Chondrocyte (in vitro differentiated cells): ENCODE measurements at places on chromosomes 7 and 10.

DNA sequence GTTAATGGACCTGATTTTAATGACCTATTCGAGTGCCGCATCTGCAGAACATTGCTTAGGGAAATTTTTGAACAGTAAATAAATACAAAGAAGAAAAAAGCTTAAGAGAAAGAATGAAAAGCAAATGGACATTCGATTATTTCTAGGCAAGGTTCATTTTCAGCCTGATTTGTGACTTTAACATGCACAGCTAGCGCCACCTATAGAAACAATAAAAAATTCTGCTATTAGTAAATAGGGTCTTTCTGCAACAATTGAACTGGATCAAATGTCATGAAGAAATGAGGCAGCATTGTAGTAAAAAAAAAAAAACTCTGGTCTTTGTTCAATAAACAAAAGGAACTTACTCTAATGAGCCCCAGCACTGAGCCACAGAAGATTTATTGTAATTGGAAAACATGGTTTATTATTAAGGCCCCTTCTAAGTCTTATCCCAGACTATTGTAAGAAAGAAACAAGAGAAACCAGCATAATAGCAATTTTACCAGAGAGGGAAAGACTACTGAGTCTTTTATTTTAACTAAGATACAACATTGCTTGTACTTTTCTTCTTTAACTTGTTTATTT lies 41.4 kb upstream of the GHITM start:
- no peaks in the 10 kb centered on the region for H3K36me3 ChIP-seq
- no peak for DNase-seq
- no peak overlapping the region for H3K4me3 ChIP-seq
- no peak overlapping the region for H3K27ac ChIP-seq
- H3K27me3 ChIP-seq, result peaks cover 8% of the 10 kb centered on the region

DNA sequence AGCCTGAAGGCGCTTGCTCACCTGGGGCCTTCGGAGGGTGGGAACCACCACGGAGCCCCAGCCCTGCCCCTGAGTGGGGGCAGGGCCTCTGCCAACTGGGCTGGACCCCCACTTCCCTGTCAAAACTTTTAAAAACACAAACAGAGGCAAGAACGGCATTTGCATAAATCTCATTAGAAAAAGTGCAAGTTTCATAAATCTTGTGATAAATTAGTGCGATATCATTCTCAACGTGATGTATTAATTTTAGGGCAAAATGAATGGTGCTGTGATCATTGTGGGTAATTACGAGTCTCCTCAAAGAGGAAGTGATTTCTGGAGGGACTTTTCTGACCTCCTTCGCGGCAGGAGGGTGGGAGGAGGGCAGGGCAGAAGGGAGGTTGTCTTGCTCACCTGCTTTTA lies 98.3 kb downstream of the CDH23 start:
- no peak overlapping the region for H3K27ac ChIP-seq
- no peaks in the 10 kb centered on the region for H3K36me3 ChIP-seq
- no peaks in the 10 kb centered on the region for H3K4me1 ChIP-seq
- no peak overlapping the region for H3K4me3 ChIP-seq

DNA sequence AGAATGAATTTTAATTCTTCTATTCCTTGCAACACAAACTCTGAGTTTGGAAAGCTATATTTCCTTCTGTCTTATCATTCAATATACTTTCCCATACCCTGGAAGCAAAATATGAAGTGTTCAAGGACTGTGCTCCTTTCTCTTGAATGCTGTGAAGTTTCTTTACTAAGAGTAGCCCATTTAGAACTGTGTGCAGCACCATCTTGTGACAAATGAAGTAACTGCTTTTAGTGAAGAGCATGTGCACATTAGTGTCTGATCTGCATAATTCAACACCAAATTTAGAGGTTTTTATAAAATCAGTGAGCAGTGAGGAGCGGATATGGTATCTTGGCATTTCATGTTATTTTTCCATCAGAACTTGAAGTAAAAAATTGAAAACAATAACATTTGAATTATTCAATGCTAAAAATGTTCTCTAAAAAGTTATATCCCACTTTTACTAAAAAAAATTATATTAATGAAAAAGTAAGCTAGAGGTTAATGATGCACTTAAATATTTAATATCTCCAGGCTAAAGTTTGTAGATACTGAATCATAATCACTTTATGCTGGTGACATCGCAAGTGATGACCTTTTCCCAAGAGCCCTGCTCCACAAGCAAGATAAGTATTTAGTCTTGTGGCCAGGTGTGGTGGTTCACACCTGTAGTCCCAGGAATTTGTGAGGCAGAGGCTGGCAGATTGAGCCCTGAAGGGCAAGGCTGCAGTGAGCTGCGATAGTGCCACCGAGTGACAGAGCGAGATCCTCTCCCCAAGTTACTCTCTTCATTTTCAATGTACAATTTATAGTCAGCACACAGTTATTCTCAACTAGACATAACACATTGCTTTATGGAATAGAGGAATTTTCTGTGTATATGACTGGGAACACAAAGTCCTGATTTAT lies 108.8 kb upstream of the PCLO start:
- no peak overlapping the region for H3K4me3 ChIP-seq
- H3K27me3 ChIP-seq, result peaks cover 4% of the 10 kb centered on the region
- H3K36me3 ChIP-seq, result no peaks in the 10 kb centered on the region
- H3K27ac ChIP-seq, result no peak overlapping the region
- no peak for DNase-seq
- no peaks in the 10 kb centered on the region for H3K4me1 ChIP-seq

GRCh38 chr10:13173616-13174015 lies 12.3 kb downstream of the MCM10 start:
- no peak for DNase-seq
- H3K36me3 ChIP-seq, result peaks cover 2% of the 10 kb centered on the region
- no peak overlapping the region for H3K27ac ChIP-seq

- peak overlapping the region; percentile 87 for H3K27ac ChIP-seq
- no peaks in the 10 kb centered on the region for H3K27me3 ChIP-seq
- peaks cover 74% of the 10 kb centered on the region for H3K4me1 ChIP-seq
- H3K4me3 ChIP-seq, result peak overlapping the region; percentile 88
- H3K36me3 ChIP-seq, result no peaks in the 10 kb centered on the region
Observed at GRCh38 chr7:19113855-19114550, 3.4 kb downstream of the TWIST1 start.

DNA sequence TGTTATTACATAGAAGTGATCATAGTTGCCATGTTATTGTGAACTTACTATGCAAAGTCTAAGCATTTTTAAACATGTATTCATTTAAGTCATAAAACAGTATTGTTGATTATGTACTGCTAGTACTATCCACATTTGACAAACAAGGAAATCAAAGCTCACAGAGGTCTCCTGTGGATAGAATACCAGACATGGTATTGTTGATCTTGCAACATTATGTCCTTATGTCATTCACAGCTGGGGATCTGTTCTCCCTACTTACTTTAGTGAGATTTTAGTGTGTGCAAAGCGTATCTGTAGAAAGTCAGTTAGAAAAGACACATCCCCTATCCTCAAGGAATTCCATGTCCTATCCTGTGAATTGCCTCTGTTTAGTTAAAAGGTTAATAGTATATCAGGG lies 106.1 kb downstream of the SND1 start:
- H3K27me3 ChIP-seq, result no peaks in the 10 kb centered on the region
- no peaks in the 10 kb centered on the region for H3K36me3 ChIP-seq
- no peak overlapping the region for H3K4me3 ChIP-seq
- DNase-seq, result no peak

DNA sequence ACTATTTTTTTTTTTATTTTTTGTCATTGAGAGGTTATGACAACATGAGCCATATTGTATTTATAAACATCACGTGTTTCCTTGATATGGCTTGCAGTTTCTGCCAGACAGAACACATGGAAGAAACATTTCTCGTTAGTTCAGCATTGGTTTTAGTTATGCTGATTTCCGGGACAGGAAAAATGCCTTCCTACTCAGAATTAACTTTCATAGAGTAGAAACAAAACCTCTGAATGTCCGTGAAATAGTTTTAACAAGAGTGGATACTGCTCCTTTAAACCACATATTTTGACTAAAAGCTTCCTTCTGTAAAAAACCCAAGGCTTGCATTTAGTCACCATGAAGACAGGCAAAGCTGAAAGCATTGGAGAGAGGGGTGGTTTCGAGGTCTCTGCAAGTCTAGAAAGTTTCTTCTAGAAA lies 240.4 kb downstream of the KIAA1217 start:
- no peaks in the 10 kb centered on the region for H3K27me3 ChIP-seq
- H3K27ac ChIP-seq, result peak overlapping the region; percentile 33
- H3K4me3 ChIP-seq, result peak overlapping the region; percentile 29
- H3K36me3 ChIP-seq, result no peaks in the 10 kb centered on the region
- peaks cover 45% of the 10 kb centered on the region for H3K4me1 ChIP-seq

GRCh38 chr7:126716321-126716720 lies 536.4 kb downstream of the GRM8 start:
- no peak for DNase-seq
- no peaks in the 10 kb centered on the region for H3K36me3 ChIP-seq
- H3K27me3 ChIP-seq, result no peaks in the 10 kb centered on the region
- H3K27ac ChIP-seq, result no peak overlapping the region
- H3K4me1 ChIP-seq, result no peaks in the 10 kb centered on the region
- no peak overlapping the region for H3K4me3 ChIP-seq

- H3K27ac ChIP-seq, result no peak overlapping the region
- no peaks in the 10 kb centered on the region for H3K27me3 ChIP-seq
- H3K36me3 ChIP-seq, result peaks cover 13% of the 10 kb centered on the region
- peaks cover 6% of the 10 kb centered on the region for H3K4me1 ChIP-seq
- no peak for DNase-seq
Observed at GRCh38 chr7:25117226-25118047, 7.6 kb downstream of the CYCS start.

- H3K4me3 ChIP-seq, result no peak overlapping the region
- H3K27me3 ChIP-seq, result peaks cover 3% of the 10 kb centered on the region
- H3K36me3 ChIP-seq, result no peaks in the 10 kb centered on the region
- no peaks in the 10 kb centered on the region for H3K4me1 ChIP-seq
Observed at GRCh38 chr10:84696610-84697009, 368.2 kb downstream of the CCSER2 start.

GRCh38 chr7:155303897-155304296 lies 6.2 kb downstream of the INSIG1 start:
- no peaks in the 10 kb centered on the region for H3K27me3 ChIP-seq
- H3K27ac ChIP-seq, result peak overlapping the region; percentile 12
- DNase-seq, result no peak
- no peak overlapping the region for H3K4me3 ChIP-seq
